Activated naive CD4-positive, alpha-beta T cell treated with anti-CD3 and anti-CD28 coated beads, Interleukin-2, amount 50 U/mL, for 16 hours (primary cell): ENCODE measurements at places on chromosomes 11 and 22.

DNA sequence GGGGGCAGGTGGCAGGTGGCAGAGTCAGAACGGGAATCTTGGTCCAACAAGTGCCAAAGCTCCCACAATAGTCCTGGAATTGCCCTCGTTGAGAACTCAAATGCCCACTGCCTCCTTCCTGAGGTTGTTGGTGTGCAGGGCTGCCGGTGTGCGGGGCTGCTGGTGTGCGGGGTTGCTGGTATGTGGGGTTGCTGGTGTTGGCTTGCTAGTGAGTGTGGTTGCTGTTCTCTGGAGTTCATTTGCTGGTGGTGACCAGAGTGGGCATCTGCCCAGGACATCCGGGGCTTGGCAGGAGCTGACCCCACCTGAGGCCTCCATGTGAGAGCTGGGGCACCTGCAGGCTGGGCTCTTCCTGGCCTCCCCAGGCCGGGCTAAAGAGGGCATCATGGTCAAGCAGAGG, 14.0 kb upstream of the MPPED1 start:
- DNase-seq = no peak

DNA sequence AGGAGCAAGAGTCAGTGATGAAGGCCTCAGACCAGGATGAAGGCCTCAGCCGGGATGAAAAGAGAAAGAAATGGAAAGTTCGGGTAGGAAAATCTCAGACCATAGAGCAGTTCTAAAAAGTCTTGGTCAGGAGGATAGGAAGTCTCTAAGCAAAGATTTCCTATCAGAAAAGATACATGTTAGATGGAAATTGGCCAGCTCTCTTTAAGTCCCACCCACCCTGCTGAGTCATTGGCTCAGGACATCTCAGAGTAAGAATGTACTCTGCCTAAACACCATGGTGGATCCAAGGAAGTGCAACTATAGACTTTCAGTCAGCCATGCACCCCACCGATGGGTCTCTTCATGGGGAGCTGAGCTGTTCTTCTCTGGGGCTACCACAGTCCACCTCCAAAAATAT, 4.4 kb downstream of the OR8B3 start:
- no peak for DNase-seq

- no peak for DNase-seq
These were observed 39.7 kb downstream of the ZNF195 start for GRCh38 chr11:3339340-3339624.

GRCh38 chr22:21726650-21727049, 8.9 kb downstream of the YPEL1 start:
- no peak for DNase-seq

GRCh38 chr11:117431436-117431835, 103.8 kb downstream of the CEP164 start:
- no peak for DNase-seq

GRCh38 chr11:127919206-127920000, 668.0 kb downstream of the ETS1 start:
- DNase-seq = no peak

GRCh38 chr11:84021291-84021690, 735.1 kb upstream of the CCDC90B start:
- DNase-seq = no peak
